SHP77 (cell line): ENCODE measurements at places on chromosomes 1 and 21.

DNA sequence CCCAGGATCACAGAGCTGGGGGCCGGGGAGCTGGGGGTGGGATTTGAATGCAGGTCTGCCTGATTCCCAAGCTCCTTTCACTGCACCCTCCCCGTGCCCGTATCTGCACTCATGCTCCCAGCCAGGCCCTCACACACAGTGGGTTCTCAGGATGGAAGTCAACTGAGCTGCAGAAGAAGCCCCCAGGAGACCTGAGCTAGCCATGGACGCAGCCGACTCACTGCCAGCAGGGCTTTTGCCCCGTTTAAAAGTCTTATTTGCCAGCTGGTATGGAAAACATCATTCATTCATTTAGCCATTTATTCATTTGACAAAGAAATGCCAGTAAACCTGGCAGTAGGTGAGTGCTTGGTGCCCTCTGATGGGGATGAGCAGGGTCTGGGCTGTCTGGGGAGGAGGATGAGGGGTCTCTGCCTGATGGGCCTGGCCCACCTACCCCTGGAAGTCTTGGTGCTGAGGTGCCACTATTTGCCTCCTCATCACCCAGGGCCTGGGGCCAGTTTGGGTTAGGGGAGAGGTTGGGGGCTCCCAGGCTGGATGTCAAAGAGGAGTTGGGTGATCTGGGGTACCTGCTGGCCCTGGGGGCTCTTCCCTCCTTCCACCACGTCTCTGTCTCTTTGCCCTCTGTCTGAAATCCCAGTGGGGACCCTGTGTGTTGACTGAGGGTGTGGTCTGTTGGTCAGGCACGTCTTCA is 2.8 kb downstream of the TNFRSF1B start:
- no peak for DNase-seq

DNA sequence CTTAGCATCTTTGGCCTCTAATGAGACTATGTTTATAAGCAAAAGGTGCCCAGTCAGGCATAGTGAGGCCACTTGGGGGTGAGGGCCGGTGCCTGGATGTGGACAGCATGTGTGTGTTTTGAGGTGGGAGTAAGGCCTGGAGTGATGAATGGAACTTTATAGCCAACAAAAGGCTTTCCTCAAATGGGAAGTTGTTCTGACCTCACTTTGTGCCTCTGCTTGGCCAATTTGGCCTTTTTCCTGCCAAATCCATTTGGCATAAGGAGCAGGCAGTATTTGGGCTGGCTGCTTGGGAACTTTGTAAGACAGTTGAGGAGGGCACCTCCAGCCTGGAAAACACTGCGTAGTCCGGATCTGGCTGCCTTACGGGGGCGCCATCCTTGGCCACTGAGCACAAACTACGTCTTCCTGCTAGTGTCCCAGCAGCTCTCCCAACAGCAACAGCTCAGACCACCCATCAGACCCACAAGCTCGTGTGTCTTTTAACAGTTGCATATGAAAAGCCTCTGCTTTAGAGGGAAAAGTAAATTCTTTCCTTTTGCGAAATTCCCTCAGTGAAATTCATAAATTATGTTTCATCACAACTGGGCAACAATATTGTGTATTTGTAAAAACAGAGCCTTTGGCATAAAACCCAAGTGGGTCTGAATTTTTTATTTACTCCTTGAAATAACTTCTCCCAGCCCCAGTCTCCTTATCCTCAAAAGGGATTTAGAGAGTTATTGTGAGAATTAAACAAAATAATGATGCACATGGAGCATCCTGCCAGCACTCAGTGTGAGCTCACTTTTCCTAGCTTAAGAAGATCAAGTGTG is 322.9 kb downstream of the DISC1 start:
- no peak for DNase-seq

DNA sequence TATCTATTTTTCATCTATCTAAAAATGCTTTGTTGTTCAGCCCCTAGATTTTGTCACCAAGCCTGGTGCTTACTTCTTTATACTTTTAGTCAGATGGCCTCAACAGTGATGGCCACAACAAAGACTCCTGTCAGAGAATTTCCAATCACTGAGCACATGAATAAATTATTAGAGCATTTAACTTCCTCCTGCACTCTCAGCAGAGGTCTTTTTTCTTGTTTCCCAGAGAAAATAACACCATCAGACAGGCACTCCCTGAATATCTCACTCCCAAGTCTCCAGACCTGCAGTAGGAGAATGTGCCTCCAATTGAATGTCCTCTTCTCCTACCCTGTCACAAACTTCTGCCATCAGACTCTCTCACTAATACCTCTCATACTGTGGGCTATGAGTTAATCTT is 616.0 kb upstream of the NR5A2 start:
- no peak for DNase-seq

DNA sequence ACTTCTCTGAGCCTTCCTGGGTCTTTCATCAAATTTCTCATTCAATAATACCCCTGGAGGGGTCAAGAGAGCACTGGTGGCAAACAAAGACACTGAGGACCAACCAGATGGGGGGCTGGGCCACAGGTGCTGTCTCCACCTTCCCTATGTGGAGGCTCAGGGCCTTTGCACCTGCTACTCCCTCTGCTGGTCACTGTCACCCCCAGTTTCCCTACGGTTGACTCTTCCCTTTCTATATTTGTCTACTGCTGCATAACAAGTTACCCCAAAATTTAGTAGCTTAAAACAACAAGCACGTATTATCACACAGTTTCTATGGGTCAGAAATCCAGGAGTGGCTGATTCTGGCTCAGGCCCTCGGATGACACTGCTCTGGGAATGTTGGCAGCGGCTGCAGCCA is 138.8 kb upstream of the RUNX3 start:
- DNase-seq, result no peak

DNA sequence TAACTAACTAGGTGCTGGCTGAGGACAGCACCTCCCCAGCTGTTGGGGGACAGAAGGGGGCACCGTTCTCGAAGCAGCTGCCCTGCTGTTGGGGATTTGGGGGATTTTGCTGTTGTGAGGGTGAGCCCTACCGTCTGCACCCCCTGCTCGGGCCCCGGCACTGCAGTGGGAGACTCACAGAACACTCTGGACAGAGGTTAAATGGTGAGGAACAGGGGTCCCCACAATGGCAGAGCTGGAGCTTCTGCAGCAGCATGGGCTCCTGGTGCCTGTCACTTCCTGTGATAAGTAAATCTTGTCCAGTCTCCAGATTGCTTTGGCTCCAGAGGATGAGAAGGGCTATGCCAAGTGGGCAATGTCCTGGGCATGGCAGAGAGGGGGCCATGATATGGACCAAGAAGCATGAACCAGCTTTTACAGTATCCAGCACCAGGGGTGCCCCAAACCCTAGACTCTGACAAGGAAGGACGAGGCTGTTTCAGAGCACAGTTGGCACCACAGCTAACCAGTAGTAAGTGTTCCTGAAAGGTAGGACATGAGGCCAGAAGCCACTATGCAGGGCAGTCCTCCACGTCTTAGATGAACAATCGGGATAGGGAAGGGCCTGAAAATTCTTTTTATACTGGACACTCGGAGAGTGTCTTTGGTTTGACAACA is 365.1 kb upstream of the VAMP3 start:
- DNase-seq, result no peak

GRCh38 chr21:21661741-21662140 is 663.5 kb downstream of the NCAM2 start:
- no peak for DNase-seq
